ENCODE measurements at places on chromosomes 4 and X. TPM values are rescaled to one million over a fixed set of nuclear protein-coding genes. Genes with fewer than 3 reads are reported as not detected.

Gene CLDN22
- not detected for total RNA-seq

Gene OTUD6A
- total RNA-seq = not detected

Gene GYPB
- total RNA-seq = not detected

Gene XAGE2
- not detected for total RNA-seq

Gene SCRG1
- total RNA-seq = not detected

Gene HAND2
- 1.2 TPM for total RNA-seq

Gene TRIM60
- total RNA-seq = not detected

Gene DIPK2B
- 0.10 TPM for total RNA-seq

Gene BEX1
- total RNA-seq = 112 TPM

Gene HELT
- total RNA-seq = not detected

Gene ANOS1
- total RNA-seq = 14.6 TPM

Gene CENPVL1
- total RNA-seq = not detected

Gene ATP2B3
- 0.03 TPM for total RNA-seq

Gene JAKMIP1
- not detected for total RNA-seq

Gene COMMD8
- total RNA-seq = 44.1 TPM

Gene PASD1
- 65.8 TPM for total RNA-seq

Gene MAGEA8
- total RNA-seq = not detected

Gene HSFX1
- total RNA-seq = 0.70 TPM

Gene LAMP2
- 50.2 TPM for total RNA-seq

Gene GPR50
- total RNA-seq = not detected

Gene LINC00632
- 0.63 TPM for total RNA-seq

Gene DOK7
- total RNA-seq = not detected

Gene OTUD4
- 15.8 TPM for total RNA-seq

Gene ADRA2C
- 0.10 TPM for total RNA-seq

Data from HT1080 (cell line).